Renal cortex interstitium (tissue), 15 donors: ENCODE measurements at places on chromosomes 7 and 10.

GRCh38 chr7:90298145-90299038, 22.7 kb downstream of the FAM237B start:
- DNase-seq = no peak

- DNase-seq = peak; percentile 62
Measured at GRCh38 chr7:131692131-131692960, 135.9 kb upstream of the PODXL start.

DNA sequence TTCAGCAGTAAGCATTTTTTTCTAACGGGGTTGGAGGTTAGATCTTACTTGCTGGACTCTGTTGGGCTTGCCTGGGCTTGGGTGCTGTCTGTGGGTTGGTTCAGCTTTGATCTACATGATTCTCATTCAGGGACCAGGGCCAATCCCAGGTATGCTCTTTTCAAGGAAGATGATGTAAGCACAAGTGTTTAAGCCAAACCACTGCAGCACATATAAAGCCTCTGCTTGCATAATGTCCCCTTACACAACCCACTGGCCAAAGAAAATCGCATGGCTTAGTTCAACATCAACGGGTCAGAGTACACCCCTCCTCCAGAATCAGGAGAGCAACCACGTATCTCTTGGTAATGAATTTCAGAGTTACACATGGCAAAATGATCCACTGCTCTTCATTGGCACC, 83.9 kb downstream of the DNAJB9 start:
- DNase-seq = no peak

DNA sequence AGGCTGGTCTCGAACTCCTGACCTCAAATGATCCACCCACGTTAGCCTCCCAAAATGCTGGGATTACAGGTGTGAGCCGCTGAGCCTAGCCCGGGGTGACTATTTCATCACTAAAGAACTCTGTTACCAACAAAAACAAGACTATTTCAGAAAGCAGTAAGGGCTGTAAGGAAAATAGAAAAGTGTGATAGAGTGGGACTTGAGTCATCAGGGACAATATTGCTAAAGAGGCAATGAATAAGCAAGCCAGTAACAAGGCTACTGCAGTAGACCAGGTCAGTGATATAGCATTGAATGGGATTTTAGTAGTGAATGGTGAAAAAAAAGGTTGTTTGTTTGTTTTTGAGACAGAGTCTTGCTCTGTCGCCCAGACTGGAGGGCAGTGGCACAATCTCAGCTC, 51.7 kb downstream of the SVOPL start:
- DNase-seq = no peak

GRCh38 chr7:118312966-118313365, 88.5 kb downstream of the ANKRD7 start:
- no peak for DNase-seq

- no peak for DNase-seq
Measured at GRCh38 chr10:102752266-102752930, 8.7 kb downstream of the WBP1L start.

GRCh38 chr7:8418629-8419245, 14.7 kb upstream of the NXPH1 start:
- DNase-seq = peak; percentile 43

GRCh38 chr7:143042790-143043271, 9.3 kb upstream of the OR6V1 start:
- DNase-seq = no peak

DNA sequence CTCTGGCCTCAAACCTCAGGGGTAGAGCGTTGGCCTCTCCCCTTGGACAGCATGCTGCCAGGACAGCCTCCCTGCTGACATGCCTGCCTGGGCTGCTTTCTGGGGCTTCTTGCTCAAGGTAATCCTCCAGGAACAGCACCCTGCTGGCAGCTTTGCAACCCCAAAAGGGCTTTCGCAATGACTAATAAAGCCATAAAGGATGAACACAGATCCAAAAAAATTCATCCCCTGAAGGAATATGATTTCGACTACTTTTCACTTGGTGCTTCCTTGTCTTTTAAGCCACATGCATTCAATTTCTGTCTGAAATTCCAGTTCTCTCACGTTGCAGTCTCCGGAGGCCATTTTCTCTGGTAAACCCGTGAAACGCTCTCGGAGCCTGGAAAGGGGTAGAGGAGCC, 15.1 kb upstream of the SH3PXD2A start:
- no peak for DNase-seq

GRCh38 chr7:42567051-42567450, 330.0 kb upstream of the GLI3 start:
- DNase-seq = no peak

GRCh38 chr10:93911866-93912265, 18.1 kb downstream of the SLC35G1 start:
- no peak for DNase-seq

- no peak for DNase-seq
Measured at GRCh38 chr10:22854935-22855421, 72.9 kb upstream of the ARMC3 start.
